AG08395 (cell line): ENCODE measurements at places on chromosomes 5 and 9.

- no peak for DNase-seq
Observed at GRCh38 chr9:109383356-109383755, 62.5 kb upstream of the EPB41L4B start.

DNA sequence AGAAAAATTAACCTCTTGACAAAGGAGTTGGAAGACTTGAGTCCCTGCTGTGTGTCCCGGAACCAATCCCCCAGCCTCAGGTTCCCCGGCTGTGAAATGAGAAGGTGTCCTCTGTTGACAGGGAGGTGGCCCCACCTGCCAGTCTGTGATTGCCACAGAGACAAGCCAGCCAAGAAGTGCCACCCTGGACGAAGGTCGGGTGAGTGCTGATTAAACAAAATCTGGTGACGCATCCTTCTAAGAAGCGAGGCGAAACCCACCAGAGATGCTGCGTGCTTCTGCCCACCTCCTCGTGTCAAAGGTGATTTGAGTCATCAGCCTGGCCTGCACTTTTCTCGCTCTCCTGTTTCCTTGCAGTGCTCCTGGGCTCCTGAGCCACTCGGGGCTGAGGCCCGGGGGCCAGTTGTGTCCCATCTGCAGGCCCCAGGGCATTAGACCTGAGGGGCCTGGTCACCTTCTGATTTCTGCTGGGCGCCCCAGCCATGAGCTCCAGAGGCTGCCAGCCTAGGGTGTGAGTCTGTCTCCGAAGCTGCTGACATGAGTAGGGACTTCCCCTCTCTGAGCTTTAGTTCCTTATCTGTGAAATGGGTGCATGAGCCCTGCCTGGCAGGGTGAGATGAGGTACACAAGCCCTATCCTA is 28.7 kb downstream of the NEK6 start:
- DNase-seq: peak; percentile 66

- DNase-seq: no peak
Observed at GRCh38 chr5:11293523-11293922, 532.5 kb upstream of the DAP start.

- no peak for DNase-seq
Observed at GRCh38 chr5:53025487-53025886, 36.3 kb downstream of the ITGA2 start.

DNA sequence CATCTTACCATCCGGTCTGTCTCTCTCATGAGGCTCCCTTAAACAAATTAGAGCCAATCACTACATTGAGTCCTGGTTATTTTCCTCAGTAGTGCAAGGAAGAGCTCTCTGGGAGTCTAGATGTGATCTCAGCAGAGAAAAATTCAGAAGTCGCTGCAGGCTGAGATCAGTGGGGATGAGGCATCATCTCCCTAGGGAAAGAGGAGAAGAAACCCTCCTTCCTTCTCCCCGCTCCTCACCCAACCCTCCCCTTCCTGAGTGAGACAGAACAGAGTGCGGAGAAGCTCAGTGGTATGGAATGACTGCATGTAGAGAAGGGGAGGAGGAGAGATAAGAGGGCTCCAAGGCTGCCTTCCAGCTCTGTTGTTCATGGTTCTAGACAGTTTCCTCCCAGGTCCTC is 80.5 kb downstream of the PAPPA start:
- DNase-seq: peak; percentile 94

DNA sequence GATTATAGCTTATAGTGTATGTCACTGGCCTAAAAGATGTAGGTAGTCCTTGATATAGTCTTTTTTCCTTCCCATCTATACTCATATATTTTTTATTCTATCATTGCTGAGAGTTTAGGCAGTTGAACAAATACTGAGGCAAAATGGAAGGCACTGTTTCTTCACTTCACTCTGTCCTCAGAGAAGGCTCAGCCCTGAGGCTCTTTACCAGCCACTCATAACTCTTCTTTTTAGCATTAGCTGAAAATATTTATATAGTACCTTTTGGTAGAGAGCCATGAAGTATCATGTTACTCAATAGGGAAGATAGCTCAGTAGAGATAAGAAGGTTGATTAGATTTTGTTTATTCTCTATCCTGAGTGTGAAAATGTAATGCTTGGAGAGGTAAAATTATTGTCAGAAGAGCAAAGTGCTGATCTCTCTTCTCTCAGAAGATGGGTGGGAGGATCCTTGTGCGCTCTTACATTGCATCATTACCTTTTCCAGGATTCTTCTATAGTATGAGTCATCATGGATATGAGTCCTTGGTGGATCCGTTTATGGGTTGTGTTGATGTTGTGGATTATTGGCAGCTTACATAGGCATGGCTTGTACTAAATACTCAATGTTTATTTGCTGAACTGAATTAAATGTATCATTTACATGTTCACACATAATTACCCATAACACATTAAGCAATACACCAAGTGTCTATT is 88.1 kb downstream of the ANXA1 start:
- no peak for DNase-seq

DNA sequence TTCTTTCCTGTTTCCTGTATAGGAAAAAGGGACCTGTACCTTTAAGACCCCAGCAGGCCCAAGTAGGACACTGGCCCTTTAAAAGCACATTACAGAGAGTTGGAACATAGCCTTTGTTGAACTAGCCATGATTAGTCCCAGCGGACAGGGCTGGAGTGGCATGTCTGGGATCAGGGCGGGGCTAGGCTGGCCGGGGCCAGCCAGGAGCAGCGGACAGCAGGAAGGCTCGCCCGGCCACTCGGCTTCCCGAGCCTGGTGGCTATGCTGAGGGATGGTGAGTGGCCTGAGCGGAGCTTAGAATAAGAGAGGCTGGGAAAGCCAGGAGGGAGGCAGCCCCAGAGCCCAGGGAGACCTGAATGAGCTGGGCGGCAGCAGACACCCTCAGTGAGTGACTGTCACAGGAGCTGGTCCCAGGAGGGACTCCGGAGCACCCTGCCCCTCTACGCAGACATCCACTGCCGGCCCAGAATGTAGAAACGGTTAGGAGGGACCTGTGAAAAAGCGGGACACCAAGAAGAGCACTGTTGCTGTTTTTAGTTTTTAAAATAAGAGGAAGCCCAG is 92.1 kb downstream of the DAB2IP start:
- DNase-seq: peak; percentile 94

DNA sequence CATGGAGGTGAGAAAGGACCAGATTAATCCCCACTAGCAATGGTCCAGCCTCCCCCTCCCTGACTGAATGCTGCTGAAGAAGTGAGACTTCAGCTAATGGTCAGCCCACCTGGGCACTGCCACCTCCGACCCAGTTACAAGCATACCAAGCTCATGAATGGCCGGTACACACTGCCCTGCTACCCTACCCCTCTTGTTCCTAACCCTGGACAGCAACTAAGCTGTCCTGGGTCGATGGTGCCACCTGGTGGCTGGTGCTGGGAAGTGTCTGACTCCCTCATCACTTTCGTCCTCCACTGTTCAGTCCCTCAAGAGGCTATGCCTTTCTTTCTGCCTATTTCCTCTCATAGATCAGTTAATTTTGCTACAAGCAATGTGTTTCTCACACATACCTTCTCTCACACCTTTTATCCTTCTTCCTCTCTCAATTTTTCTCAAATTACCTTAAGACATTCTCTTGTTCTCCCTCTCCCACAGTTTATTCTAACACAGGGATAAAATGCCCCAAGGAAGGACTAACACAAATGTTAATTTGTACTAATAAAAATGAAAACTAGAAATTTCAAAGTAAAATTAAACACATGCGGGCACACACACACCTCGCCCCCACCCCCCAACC is 42.4 kb downstream of the PAX5 start:
- no peak for DNase-seq

DNA sequence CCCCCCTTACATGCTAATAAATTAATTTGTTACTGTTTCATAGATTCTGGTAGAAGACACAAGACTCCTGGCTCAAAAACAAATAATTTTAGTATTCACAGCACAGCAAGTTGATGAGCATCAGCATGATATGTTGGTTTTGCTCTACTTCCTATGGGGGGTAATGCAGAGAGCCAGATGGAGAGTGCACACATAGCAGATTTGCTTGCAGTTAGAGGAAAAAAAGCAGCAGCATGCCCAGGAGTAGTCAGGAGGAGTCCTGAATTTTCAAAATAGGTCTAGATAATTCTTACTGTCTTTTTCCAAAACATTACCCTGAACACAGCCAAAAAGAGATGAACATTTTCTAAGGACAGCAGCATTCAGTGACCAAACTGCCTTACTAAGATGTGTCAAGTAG is 261.3 kb downstream of the COX7C start:
- DNase-seq: no peak

GRCh38 chr5:149759563-149759962 is 29.5 kb downstream of the PPARGC1B start:
- DNase-seq: no peak

DNA sequence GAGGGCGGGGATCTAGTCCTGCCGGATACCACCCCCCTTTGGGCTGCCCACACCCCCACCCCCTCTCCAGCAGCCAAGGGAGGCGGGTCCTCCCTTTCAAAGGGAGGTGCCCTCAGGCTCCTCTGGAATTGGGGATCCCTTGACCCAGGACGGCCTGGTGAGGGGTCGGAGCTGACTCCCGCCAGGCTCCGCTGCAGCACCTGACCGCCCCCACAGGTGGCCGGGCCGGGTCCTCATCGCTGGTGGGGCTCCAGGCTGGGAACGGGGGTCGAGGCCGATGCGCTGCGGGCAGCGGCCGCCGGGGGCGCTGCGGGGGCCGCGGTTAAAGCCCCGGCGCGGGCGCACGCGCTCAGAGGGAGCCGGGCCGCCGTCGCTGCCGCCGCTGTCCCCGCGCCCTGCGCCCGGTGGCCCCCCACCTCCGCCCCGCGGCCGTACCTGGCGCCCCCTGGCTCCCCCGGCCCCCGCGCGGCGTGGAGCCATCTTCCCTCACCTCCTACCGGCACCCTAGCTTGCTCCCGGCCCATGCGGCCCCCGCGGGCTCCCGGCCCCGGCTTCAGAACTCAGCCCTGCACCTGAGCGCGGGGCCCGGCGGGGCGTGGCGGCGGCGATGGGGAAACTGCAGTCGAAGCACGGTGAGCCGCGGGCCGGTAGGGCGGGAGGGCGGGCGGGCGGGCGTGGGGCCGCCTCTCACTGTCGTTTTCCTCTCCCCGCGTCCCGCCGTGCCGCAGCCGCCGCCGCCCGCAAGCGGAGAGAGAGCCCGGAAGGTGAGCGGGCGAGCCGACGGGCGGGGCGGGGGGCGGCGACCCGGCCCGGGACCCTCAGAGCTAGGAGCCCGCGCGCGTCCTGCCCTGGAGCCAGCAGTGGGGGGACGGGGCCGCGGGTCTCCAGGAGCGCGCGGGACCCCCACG is at the start of gene NKD2:
Gene NKD2, plus strand, starts transcription at position 352 of the 908 bp plus-strand sequence. Its CDS starts 256 bp downstream, at position 608.
- DNase-seq: no peak

GRCh38 chr9:121321016-121321503 is 49.0 kb downstream of the STOM start:
- no peak for DNase-seq

GRCh38 chr9:126058011-126058531 is 268.6 kb upstream of the MVB12B start:
- no peak for DNase-seq

- DNase-seq: no peak
Observed at GRCh38 chr9:105500108-105500766, 52.4 kb downstream of the FSD1L start.

GRCh38 chr9:77957652-77958051 is 74.0 kb downstream of the GNAQ start:
- no peak for DNase-seq

DNA sequence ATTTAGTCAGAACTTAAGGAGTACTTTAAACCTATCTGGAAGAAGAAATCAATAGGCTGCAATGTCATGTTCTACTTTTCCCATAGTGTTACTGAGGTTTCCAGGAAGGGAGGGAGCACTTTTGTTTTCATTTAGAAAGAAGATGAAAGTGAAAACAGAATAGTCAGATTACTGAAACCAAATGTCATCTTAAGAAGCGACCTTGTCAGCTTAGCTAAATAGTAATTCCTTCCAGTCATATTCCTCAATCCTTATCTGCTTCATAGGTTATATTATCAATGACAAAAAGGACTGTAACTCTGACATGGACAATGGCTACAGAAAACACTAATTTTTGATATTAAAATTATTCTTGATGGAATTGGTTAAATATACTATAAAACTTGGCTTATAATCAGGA is 27.7 kb downstream of the SAR1B start:
- DNase-seq: no peak

GRCh38 chr5:141779503-141779973 is 97.5 kb upstream of the ARAP3 start:
- no peak for DNase-seq

GRCh38 chr9:124285903-124286291 is 28.1 kb downstream of the NEK6 start:
- peak; percentile 91 for DNase-seq

GRCh38 chr9:89491694-89492093 is 6.2 kb downstream of the SEMA4D start:
- no peak for DNase-seq

GRCh38 chr5:36607114-36607571 is 737 bp downstream of the SLC1A3 start:
- DNase-seq: peak; percentile 32

DNA sequence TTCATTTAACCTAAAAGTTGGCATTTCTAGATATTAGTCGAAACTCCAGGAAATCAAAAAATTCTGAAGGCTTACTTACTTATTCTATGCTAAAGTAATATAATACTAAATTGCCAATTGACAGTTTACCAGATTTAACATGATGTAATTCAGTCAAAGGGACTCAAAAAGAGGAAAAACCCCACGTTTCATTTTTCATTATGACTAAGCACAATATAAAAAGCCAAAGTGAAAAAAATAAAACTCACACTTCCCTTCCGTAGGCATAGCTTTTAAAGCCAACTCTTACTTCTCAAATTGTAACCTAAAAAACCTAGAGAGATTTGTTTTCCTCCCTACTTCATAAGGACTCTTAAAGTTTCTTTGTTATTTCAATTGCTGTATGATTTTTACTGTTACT is 146.6 kb downstream of the RAPGEF6 start:
- no peak for DNase-seq

GRCh38 chr5:75532190-75532589 is 20.5 kb downstream of the POLK start:
- DNase-seq: no peak

DNA sequence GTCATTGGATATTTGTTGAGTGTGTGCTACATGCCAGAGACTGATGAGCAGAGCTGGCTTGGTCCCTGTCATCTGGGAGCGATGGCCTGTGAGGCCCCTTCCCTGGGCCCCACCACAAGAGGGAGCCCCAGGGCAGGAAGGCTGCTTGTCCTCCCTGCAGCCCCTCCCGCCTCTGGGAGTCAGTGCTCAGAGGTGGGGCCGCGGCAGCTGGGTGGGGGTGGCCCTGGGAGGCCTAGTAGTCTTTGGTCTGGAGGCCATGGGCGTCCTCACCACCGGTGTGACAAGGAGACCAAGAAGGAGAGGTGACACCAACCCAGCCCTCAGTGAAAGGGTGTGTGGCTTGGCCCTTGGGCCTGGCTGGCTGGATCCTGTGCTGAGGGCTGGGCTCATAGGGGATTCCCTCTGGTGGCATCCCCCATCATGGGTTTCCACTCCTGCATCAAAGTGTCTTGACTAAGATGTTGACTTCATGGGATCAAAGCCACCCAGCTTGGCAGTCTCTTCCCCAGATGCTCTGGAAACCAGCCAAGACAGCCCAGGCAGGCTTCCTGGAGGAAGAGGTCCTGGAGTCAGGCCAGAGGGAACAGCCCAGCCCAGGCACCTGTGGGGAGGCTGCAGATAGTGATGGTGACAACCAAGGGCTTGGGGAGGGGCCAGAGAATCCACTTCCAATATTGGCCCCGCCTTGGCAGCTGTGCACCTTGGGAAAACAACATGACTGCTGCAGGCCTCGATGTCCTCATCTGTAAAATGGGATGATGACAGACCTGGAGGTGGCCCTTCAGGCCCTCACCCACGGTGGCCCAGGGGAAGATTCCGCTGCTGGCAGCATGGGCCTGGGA is 166.7 kb downstream of the GAPVD1 start:
- no peak for DNase-seq

GRCh38 chr5:110909950-110910349 is 161.6 kb upstream of the TSLP start:
- peak; percentile 46 for DNase-seq
